ENCODE measurements at places on chromosomes 6 and 20. TPM values are rescaled to one million over a fixed set of nuclear protein-coding genes. Genes with fewer than 3 reads are reported as not detected.

Gene CNBD2
- total RNA-seq = 2.0 TPM

GRCh38 chr6:7341989-7342742 lies 29.2 kb upstream of the SSR1 start:
- no peak for DNase-seq

Gene AVP
- not detected for total RNA-seq

Gene DYNLT2
- 2.8 TPM for total RNA-seq
